ENCODE measurements at places on chromosomes 16 and 17. TPM values are rescaled to one million over a fixed set of nuclear protein-coding genes. Genes with fewer than 3 reads are reported as not detected.
A peak's percentile ranks its signal among the peaks of the same experiment; 100 is the strongest.

Gene DPH1
- polyA plus RNA-seq: 36.5 TPM

Gene PDILT
- not detected for polyA plus RNA-seq

Gene DBNDD1
- polyA plus RNA-seq: 1.4 TPM

Gene C16orf46
- polyA plus RNA-seq: 2.4 TPM

Gene KRT28
- not detected for polyA plus RNA-seq

Gene PMFBP1
- 0.84 TPM for polyA plus RNA-seq

DNA sequence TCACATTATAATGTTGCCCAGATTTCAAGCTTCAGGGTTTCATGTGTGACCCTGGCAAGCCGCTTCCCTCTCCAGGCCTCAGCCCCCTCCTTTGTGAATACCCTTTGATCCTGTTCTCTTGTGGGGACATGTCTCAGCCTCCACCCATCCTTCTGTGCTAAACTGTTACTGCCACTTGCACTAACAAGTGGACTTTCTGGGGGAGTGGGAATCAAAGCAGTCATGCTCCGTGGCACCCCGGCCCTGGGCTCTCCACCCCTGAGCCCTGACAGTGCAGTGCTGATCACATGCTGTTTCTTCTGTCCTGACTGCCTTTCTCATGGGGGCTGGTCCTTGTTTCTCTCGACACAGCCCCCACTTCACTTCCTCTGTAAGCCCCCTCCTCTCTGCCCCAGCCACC is 9.7 kb upstream of the DCAF7 start:
- no peak for DNase-seq

DNA sequence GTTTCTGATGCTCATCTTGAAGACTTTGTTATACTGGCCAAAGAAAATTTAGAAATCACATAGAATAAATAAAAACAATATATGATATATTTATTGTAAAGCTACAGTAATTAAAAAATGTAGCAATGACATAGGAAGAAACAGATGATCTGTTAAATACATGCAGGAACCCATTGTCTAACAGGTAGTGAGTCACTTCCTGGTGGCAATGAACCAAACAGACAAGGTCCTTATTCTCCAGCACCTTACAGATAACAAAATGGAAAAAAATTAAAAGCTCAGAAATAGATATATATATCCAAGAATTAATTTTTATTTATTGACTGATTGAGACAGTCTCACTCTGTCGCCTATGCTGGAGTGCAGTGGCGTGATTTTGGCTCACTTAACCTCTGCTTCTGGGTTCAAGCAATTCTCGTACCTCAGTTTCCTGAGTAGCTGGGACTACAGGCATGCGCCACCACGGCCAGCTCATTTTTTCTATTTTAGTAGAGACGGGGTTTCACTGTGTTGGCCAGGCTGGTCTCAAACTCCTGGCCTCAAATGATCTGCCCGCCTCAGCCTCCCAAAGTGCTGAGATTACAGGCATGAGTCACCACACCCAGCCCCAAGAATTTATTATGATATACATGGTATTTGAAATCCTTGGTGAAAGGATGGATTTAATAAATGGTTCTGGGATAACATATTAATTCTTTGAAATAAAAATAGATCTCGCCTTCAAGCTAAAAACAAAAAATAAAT is 7.5 kb downstream of the NETO2 start:
- no peak for DNase-seq

DNA sequence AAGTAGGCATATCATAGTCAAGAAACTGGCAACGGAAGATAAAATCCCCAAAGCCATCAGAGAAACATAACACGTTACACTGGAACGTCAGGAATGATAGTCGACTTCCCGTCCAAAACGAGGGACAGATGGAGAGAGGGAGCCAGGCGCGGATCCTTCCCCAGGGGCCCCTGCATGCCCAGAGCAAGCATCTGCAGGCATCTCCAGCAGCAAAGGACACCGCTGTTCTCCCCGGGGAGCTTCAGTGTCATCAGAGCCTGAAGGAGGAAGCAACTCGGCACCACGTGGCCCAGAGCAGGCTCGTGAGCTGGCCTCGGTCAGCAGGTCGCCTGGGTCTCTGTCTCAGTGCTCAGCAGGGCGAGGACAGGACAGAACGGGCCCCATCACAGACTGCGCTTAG is 50.1 kb downstream of the LMF1 start:
- DNase-seq: no peak

DNA sequence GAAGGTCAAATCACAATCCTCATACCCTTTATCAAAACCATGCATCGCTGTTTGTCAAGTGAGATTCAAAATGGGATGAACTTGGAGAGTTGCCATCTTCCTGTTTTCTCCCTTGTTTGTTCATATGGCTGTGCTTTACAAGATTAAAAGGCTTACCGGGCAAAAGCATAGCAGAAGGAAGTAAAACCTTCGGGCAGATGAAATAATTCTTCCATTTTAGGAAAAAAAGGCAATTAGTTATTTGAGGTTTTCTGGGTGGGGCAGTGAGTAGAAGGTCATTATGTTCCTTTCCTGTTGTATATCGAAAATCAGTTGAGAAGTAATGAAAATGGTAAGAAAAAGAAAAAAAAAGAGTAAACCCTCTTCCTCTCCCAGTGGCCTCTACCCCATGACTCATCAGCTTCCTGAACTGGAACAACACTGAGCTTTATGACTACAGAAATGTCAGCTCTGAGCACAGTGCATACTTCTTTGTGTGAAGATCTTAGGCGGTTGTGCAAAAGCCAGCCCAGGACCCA is 369.2 kb downstream of the CDH13 start:
- DNase-seq: peak; percentile 7

DNA sequence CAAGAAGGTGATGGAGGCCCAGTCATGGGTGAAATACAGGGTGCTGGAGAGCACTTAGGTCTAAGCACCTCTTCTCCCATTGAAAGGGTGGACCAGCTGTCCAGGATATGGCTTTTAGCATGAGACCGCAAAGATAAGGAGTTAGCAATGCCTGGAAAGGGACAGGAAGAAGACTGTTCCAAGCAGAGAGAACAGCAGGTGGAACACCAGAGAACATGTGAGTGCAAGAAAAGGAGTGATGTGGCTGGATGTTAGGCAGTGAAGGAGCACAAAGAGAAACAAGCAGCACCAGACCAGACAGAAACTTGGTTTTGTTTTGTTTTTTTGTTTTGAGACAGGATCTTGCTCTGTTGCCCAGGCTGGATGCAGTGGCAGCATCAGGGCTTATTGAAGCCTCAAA is 45.4 kb upstream of the CCL1 start:
- DNase-seq: no peak

- no peak for DNase-seq
These were observed at the start of gene CHAD for GRCh38 chr17:50468304-50469207. Gene CHAD (minus strand): TSS chr17:50468880. CDS start chr17:50468813, 67 bp downstream.

DNA sequence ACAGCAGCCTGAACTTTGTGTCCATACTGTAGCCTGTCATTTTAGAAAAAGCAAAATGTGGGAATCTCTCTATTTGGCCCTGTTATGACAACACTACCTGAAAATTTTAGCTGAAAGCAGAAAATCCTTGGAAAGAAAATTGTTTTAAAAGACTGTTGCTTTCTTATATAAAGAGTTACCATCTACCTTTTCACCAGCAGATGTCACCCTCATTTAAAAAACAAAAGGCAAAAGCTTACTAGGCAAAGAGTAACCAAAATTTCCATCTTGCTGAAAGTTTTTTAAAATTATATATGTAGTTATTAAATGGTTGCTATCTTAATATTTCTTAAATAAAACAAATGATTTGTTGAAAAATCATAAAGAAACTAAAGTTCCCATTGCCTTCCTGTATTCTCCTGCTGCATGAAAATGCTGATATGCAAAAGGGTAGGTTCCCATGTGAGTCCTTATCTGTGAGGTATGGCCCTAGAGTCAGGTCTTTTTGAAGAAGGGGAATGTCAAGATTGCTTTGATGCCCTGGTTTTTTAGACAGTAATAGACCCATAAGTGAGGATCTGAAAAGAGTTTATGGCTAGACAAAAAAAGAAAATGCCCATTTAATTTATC is 61.0 kb downstream of the TNRC6C start:
- DNase-seq: no peak

All from urinary bladder (tissue), 4 donors.